ENCODE measurements at places on chromosomes 2 and 18.

DNA sequence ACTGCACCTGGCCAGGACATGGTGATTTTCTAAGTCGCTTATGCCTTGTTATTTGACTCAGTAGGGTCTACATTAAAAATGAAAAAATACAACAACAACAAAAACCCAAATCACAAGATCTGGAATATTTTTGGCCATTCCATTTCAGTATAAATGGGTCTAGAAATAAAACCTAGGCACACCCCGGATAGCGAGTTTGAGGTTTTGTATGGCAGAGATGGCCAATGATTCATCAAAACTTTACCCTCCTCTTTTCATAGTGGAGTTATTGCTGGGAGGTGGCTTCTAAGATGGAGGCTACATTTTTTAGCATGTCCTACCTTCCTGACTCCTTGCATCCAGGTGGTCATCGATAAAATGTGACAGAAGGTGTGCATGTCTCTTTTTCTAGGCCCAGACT lies 49.3 kb upstream of the PELI1 start:
- DNase-seq = no peak

DNA sequence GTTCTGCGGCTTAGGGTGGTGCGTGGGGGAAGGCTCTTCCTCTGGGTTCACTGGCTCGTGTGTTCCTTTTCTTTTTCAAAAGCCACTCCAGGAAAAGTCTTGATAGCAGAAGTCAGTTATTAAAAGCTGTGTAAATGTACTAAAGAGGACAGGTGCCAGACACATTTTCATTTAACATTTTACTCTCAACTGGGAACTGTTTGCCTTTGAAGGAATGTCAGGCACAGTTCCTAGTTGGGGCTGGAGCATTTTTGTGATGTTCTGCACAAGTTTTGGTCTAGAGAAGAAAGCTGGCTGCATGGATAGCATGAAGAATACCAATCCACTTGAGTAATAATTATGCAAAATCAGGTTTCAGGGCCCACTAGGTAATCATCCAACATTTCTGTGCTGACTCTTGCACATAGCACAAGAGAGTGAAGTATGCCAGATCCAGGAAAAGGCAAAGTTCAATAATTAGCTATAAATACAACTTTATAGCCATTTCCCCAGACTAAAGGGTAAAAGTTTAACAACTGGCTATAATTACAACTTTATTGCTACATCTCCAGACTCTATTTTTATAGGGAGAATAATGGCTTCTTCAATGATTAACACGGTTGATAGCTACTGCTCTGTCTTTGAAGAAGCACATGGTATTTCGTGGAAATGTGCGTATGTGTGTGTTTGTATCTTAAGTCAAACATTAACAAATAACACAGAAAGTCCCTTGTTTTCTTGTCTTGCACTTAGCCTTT lies 16.2 kb downstream of the SCYGR8 start:
- no peak for DNase-seq

DNA sequence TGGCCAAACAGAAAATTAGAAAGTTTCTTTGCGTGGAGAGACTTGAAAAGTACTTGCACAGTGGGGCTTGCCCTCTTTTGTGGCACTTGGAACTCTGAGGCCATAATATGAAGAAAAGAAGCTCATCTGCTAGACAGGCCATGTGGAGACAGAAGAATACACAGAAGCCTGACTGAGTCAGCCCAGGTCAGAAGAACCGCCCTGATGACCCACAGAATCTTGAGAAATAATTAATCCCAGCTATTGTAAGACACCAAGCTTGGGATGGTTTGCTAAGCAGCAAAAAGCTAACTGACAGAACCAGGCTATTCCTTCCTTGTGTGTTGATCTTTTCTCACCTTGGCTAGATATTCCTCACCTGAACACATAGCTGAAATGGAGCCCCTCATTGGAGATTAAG lies 33.7 kb downstream of the G6PC2 start:
- no peak for DNase-seq

DNA sequence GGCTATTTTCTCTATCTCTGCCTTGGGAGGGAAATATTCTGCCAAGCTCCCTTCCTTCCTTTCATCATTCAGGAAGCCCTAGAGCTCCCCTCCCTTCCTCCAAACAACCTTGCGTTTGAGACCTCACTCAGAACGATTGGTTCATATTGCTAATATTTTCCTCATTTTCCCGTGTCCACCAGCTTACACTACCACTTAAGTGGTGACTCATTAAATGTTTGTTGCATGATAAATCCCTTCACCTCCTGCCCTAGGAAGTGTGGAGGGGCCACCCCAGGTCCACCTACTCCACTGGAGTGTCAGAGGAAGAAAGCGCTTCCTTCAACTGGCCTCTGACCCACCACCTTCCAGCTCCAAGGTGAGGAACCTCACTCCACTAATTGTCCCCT lies 2.3 kb upstream of the LPIN2 start:
- no peak for DNase-seq

DNA sequence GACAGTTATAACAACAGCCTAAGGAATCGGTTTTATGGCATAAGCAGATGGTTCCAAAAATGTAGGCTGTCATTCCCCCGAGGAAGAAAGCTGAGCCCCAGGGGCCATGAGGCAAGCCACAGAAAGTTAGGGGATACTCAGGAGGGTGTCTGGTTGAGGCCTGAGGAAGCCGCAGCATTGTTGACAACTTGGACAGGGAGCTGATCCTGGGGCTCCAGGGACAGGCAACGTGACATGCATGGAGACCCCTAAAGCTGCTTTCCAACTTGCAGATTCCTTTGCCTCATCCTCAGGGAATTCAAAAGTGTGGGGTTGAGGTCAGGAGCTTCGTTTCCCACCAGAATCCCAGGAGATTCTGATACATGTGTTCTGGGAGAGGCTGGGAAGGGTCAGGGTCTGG lies 20.9 kb downstream of the CELF4 start:
- no peak for DNase-seq

DNA sequence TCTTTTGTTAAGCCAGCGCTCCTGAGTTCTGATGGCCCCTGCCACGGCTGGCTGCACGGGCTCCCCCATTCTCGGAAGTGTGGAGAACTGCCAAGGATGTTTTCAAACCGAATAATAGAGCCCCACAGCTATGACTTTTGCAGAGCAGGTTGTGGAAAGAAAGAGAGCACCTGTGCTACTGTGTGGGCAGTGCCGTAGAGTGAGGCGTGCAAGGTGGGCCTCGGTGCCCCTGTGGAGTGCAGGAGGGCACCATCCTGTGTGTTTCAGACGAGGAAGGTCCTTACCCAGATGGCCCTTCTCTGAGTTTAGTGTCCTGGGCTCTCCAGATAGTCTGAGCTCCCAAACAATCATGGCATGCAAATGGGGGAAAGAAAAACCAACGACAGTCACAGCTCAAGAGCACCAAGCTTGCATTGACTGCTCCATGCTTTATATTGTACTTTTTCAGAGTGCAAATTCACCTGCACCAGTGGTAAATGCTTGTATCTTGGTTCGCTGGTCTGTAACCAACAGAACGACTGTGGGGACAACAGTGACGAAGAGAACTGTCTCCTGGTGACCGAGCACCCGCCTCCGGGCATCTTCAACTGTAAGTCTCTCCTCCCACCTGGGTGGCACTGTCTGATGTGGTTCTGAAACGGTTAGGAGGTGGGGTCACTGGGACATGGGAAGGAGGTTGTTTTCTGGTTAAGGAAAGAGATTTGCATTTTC lies 219.4 kb downstream of the LDLRAD4 start:
- no peak for DNase-seq

DNA sequence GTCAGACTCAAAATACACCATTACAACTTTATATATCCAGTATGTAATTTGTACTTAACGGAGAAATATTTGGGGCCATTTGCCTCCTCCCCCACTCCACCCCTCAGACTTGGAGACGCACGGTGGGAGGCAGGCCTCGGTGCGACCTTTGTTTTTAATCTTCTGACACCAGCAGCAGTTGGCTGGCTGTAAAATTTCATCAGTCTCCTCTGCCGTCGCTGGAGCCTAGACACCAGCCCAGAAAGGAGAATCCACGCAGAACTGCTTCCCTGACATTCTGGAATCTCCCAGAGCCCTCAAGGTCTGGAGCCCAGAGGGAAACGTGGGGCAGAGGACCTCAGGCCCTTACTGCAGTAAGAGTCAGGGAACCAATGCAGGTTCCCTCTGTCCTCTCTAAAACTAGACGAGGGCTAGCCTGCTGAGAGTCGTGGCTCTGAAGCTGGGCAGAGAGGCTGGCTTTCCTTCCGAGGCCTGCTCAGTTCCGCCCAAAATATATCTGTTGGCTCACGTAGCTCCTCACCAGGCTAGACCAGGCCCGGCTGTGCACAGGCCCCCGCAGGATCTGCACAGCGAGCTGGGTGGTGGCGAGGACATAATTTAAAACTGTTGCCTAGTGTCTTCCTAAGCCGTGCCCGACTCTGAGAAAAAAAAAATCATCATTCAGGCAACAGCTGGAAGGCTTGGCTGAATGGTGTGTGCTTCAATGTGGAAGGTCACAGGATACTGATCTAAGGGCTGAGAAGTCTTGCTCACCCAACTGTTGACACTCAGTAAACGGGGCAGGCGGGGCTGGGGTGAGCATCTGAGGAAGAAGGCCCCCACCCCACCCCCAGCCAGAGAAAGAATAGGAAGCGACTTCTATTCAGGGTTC lies 40.4 kb downstream of the EN1 start:
- DNase-seq = no peak

GRCh38 chr2:43100362-43100882 lies 126.0 kb downstream of the ZFP36L2 start:
- no peak for DNase-seq

GRCh38 chr2:131044075-131044756 lies 49.0 kb downstream of the FAM168B start:
- no peak for DNase-seq

DNA sequence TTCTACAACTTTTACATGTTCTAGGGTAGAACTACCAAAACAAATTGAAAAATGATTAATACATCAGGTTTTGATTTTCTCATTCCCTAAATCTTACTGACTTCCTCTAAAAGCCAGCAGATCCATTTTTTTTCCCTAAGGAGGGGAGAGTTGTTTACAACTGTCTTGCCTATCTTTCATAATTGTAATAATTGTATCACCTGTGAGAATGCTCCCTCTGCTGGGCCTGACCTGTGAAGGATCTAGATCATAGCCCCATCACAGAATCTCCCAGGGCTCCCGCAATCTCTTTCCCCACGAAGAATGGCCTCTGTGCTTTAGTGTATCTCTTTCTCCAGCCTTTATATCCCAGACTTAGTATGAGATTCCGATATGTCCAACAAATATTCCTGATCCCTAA lies 9.1 kb downstream of the LOXL3 start:
- no peak for DNase-seq

GRCh38 chr2:40220177-40220925 lies 231.5 kb downstream of the SLC8A1 start:
- no peak for DNase-seq

GRCh38 chr2:86229221-86229620 lies 30.0 kb downstream of the MRPL35 start:
- no peak for DNase-seq

- DNase-seq = no peak
These were observed 27.8 kb downstream of the GALNT14 start for GRCh38 chr2:31110431-31110830.

DNA sequence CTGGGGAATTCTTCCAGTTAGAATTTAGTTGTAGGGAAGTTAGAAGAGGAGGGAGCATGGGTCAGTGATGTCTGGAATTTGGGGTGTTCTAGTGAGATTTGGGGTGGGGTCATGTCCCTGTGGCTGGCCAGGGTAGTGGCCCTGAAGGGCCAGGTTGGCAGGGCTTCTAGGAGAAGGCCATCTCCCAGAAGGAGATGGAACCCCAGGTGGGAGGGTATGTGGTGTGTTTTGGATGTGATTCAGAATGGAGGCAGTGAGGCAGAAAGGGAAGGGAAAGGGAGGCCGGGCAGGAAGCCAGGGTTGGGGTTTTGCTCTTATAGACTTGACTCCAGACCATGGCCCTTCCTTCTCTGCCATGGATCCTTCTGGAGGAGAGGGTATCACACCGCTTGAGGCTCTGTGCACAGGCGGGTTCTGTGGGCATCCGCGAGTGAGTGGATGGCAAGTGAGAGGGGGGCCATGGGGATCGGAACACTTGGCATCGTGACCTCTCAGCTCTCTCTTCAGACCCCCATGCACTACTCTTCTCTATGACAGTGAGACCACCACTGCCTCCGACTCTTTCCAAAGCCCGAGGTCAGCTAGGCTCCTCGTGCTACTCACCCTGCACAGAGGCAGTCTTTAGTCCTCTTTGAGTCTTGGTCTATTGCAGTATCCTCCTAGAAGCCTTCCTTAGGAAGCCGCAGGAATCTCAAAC lies 7.3 kb downstream of the GREB1 start:
- no peak for DNase-seq

DNA sequence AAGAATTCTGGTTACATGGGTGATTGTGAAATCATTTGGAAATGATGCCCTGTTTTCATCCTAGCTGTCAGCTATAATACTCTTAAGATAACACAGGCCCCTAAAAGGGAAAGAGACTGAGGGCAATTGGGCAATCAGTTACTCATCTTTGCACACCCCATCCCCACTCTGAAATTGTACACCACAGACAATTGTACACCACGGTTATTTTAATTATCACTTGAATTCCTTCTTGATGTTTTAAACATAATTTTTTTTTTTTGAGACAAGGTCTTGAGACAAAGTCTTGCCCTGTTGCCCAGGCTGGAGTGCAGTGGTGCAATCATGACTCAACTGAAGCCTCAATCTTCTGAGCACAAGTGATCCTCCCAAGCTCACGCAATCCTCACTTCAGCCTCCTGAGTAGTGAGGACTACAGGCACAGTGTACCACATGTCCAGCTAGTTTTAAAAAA lies 862.4 kb upstream of the ACVR2A start:
- no peak for DNase-seq

GRCh38 chr18:55988537-55988936 lies 400.5 kb upstream of the TCF4 start:
- DNase-seq = no peak

DNA sequence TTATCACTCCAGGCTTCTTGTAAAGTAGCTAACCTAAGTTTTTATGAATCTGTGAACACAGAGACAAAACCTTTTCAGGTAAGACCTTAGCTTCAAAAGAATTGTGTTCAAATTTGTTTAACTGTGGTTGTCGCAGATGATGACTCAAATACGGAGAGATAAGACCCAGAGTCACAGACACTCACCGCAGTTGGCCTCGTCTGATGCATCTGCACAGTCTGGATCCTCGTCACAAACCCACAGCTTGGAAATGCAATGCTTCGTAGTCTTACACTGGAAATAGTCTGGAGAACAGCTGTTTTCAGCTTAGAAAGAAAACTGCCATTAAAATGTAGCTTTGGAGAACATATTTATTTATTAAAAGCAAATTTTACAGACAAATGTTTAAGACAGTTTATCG lies 1662.1 kb upstream of the NXPH2 start:
- DNase-seq = no peak

DNA sequence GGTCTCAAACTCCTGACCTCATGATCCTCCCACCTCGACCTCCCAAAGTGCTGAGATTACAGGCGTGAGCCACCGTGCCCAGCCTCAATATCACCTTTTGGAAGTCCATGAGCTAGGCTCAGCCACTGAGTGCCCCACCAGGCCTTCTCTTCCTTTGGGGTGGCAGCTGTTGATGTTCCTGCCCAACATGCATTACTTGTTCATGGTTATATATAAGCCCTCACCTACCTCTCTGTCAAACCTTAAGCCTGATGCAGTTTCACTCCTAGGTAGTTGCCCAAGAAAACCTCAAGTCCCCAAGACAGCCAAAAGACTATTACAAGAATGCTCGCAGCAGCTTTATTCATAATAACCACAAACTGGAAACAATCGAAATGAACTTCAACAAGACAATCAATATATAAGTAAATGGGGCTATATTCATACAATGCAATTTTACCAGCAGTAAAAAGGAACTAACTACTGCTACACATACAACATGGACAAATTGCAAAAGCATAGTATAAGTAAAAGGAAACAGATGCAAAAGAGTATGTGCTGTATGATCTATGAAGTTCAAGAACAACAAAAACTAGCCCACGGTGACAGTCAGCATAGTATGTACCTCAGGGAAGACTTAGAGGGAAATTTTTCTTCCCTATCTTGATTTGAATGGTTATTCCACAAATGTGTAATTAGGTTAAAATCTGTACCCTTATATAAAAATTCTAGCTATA lies 59.6 kb upstream of the REL start:
- no peak for DNase-seq
